ENCODE measurements at places on chromosomes 5 and 9.

GRCh38 chr9:109017061-109017460 is 3.8 kb upstream of the CTNNAL1 start:
- no peak for DNase-seq

- DNase-seq: no peak
These were observed 29.3 kb downstream of the PCDH1 start for GRCh38 chr5:141848744-141849414.

- DNase-seq: no peak
These were observed 2.1 kb upstream of the ALDH7A1 start for GRCh38 chr5:126597156-126597555.

GRCh38 chr9:69715096-69715495 is 42.9 kb upstream of the APBA1 start:
- DNase-seq: no peak

DNA sequence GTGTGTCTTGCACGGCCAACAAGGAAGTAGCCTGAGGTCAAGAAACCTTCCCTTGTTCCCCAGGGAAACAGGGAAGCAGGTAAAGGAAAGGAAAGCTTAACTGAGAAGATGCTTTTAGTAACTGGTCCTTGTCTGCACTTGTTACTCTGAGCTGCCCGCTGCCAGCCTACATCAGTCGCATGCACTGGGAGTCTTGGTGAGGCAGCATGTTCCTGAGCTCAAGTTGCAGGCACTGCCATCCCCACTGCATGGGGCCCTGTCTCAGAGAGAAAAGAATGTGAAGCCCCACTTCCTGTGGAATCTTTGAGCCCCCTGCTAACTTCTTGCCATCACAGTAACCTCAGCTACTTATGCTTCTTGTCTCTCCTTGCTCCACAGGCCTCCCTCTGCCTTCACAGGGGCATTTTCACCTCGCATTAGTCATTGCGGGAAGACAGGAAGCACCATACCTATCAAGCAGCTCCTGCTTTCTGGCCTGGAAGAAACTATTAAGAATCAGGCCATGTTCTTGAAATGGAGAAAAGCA is 344.1 kb upstream of the ADAMTSL1 start:
- DNase-seq: no peak

GRCh38 chr9:103625161-103625804 is 468.8 kb upstream of the SMC2 start:
- no peak for DNase-seq

GRCh38 chr5:173317091-173317730 is 11.0 kb downstream of the STC2 start:
- DNase-seq: no peak

DNA sequence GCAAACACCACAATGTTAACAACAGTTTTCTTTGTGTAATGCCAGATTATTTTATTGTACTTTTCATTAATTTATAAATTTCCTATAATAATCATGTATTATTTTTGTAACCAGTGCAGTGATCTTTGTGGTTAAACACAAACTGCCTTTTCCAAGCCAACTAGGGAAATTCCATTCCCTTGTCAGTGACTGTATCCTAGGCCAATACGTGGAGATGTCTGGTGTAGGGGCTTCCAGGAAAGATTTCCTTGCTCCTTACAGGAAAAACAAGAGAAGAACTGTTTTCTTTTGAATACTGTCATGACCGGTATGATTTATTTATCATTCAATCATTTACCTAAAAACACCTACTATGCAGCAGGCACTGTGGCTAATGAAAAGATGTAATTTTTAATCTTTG is 31.4 kb downstream of the FANCC start:
- DNase-seq: no peak

DNA sequence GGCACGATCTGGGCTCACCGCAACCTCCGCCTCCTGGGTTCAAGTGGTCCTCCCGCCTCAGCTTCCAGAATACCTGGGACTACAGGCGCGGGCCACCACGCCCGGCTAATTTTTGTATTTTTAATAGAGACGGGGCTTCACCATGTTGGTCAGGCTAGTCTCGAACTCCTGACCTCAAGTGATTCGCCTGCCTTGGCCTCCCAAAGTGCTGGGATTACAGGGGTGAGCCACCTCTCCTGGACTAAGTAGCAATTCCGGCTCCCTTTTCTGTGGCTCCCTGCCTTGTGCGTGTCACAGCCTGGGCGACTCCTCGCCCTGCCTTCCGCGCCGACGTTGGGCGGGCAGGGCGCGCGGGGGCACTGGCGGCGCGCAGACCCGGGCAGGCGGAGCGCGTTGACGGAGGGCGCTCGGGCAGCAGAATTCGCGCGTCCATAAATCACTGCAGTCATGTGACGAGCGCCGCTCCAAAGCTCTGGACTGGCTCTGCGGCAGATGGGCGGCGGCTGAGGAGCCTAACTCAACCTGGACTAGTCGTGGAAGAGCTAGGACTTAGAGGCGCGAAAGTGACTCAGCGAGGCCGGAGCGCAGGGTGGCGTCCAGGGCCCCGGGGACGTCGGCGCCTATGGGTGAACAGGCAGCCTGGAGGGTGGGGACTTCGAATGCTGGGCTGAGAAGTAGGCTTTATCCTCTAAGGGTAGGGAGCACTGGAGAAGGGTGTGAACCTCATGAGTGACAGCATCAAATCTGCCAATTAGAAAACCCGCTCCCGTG is 1.4 kb upstream of the CIZ1 start:
- DNase-seq: no peak

GRCh38 chr5:163379298-163380155 is 57.9 kb upstream of the CCNG1 start:
- no peak for DNase-seq

- DNase-seq: no peak
These were observed 75.9 kb downstream of the NMUR2 start for GRCh38 chr5:152329207-152329606.

GRCh38 chr9:68509689-68510088 is 31.0 kb downstream of the TMEM252 start:
- no peak for DNase-seq

GRCh38 chr9:89848060-89849040 is 243.5 kb downstream of the GADD45G start:
- no peak for DNase-seq

- no peak for DNase-seq
These were observed 40.6 kb downstream of the PHAX start for GRCh38 chr5:126641387-126641786.

- DNase-seq: no peak
These were observed at the start of gene TPM2 for GRCh38 chr9:35689542-35690293. TSS of gene TPM2 (minus strand) at chr9:35689925. CDS start at chr9:35689817, 108 bp downstream.

GRCh38 chr5:75023368-75024159 is 28.8 kb downstream of the GCNT4 start:
- no peak for DNase-seq

DNA sequence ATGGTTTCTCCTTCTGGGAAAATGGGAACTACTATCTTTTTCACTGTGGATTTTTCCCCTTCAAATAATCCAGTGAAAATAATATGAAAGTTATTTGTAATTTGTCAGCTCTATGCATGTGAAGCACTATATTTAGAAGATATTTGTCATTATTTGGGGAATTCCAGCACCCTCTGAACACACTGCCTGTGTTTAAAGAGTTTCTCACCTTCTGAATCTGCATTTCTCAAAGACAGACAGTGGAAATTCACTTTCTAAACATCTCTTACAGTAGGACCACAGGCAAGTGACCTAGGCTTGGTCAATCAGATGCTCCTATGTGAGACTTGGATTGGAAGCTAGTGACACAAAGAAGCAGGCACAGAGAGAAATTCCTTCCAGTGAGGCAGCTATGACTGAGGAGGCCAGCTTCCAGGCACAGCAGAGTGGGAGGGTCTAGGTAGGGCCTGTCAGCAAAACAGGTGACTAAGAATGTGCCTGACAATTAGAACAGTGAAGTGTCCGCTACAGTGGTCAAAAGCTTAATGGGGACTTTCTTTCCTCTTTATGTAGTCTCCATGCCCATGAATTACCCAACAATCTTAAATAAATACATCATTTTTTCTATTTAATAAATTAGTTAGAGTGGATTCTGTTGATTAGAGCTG is 167.2 kb downstream of the HMHB1 start:
- DNase-seq: no peak

GRCh38 chr5:156476678-156477077 is 149.7 kb downstream of the SGCD start:
- no peak for DNase-seq

- DNase-seq: no peak
These were observed 273.5 kb downstream of the SLF1 start for GRCh38 chr5:94891972-94892371.

DNA sequence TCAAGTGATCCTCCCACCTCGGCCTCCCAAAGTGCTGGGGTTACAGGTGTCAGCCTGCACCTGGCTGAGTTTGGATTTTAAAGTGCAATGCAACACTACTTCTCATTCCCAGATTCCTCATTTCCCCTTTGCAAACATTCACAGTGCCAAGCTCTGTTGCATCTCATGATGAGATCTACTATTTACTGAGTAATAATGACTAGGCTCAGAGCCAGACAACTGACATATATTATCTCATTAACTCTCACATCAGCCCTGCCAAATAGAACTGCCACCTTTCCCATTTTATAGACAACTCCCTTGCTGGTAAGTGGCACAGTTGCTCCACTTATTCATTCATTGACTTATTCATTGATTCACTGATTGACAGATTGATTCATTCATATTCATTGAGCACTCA is 7.0 kb downstream of the PDE6A start:
- no peak for DNase-seq

DNA sequence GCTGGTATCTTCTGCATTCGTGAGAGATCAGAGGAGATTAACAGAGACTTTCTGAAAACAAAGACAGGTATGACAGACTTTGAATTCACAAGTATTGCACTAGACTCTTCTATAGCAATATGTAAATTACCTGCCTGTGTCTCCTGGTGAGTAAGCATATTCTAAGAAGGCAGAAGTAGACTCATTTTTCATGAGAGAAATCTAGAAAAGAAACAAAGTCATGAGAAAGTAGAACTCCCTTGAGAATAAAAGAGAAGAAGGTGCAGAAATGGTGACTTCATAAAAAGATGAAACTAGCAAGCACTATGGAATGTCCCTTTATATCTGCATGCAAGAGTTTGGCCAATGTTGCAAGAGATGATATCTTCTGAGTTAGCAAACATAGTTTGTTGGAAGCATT is 419.8 kb downstream of the DMRT2 start:
- DNase-seq: no peak

DNA sequence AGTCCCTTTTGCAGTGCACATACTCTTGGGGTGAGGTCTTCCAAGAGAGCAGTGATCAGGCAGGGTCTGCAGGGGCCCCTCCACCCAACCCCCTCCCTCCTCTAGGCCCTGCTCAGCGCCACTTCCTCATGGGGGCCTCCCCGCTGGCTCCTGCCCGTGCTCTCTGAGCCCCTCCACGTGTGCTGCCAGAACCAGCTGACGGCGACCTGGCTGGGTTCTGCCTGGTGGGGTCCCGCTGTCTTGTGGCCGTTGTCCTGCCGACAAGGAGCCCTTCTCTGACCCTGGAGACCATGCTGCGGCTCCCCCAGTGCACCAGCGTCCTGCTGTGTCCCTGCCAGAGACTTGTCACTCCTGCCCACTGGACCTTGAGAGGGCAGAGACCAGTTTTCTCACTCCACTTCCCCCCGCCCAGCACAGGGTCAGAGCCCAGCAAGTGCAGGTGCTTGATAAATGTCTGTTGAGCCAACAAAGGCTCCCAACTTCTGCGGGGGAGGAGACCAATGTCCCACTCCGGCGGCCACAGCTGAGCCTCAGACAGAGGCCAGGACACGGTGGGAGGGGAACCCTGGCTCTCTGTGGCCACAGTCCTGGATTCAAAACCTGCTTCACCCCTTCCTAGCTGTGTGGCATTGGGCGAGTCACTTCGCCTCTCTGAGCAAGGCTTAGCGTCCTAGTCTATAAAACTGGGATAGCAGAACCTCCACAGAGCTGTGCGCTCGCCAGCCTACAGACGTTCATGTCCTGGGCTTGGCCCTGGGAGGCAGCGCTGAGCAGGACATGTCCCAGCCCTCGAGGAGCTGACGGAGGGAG is 24.8 kb downstream of the SARDH start:
- no peak for DNase-seq

DNA sequence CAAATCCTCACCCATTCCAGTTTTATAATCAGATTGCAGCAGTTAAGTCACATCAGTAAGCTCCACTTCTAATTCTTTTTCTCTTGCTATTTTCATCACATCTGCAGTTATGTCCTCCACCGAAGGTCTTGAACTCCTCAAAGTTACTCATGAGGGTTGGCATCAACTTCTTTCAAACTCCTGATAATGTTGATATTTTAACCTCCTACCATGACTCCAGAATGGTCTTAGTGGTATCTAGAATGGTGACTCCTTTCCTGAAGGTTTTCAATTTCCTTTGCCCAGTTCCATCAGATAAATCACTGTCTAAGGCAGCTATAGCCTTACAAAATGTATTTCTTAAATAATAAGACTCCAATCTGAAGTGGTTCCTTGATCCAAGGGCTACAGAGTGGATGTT is 53.8 kb upstream of the EDIL3 start:
- DNase-seq: no peak

DNA sequence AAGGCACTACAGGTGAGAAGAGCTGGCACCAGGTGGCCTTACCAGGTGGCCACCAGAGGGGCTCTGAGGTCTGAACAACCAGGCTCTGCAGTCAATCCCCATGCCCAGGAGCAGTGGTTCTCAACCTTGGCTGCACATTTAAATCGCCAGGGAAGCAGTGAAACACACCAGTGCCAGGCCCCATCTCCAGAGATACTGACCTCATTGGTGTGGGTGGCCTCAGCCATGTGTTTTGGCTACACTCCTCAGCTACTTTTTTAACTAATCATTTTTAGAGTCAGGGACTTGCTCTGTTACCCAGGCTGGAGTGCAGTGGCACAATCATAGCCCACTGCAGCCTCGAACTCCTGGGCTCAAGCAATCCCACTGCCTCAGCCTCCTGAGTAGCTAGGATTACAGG is 56.0 kb downstream of the GABBR2 start:
- no peak for DNase-seq

- DNase-seq: no peak
These were observed 2.8 kb upstream of the SPOCK1 start for GRCh38 chr5:137501846-137502406.

DNA sequence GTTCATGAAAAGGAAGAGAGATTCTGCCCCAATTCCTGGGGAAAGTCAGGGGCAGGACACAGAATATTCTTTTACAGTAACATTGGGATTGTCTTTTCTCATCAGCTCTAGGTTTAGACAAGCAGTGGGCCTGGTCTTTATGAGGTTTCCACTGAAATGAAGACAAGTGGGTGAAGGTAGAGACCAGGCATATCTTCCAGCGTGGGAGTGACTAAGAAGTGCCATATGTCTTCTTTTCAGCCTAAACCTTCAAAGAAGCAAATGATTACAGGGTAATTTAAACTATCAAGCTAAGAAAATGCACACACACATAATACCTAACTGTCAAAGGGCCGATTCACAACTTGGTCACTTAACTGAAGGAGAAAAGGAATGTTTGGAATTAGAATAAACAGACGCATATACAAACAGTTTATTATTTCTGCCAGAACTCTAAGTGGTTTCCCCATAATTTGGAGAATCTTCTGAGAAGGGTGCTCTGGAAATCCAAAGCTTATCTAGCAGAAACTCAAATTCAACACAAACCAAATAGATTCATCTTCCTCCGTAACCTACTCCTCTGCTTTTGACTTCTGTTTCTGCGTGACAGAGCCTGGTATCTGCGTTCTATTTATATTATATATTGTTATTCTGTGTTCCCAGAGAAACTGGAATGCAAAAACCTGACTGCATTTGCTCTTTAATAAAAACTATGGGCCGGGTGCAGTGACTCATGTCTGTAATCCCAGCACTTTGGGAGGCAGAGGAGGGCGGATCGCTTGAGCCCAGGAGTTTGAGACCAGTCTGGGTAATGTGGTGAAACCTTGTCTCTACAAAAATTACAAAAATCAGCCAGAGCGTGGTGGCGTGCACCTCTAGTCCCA is 22.0 kb upstream of the TEK start:
- DNase-seq: no peak

GRCh38 chr9:14304259-14304658 is 9.7 kb downstream of the NFIB start:
- no peak for DNase-seq
